Suppressor macrophage (primary cell): ENCODE measurements at places on chromosomes 3 and 15.
A peak's percentile ranks its signal among the peaks of the same experiment; 100 is the strongest.

GRCh38 chr15:82228750-82229149, 33.8 kb downstream of the EFL1 start:
- no peak for DNase-seq

DNA sequence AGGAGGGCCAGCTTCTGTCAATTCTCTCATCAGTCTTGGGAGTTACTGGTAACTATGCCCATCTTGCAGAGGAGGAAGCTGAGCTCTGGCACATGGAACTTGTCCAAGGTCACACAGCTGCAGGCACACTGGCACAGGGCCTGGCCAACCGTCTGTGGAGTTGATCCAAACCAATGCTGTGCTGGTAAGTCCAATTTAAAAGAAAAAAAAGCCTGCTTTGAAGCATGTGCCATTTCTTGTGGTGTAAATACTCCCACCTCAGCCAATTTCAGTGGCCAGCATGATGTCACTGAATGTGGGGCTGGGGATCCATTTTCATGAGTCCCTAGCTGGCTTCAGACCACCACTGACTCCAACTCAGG, 83.4 kb downstream of the CHSY1 start:
- DNase-seq: peak; percentile 55

DNA sequence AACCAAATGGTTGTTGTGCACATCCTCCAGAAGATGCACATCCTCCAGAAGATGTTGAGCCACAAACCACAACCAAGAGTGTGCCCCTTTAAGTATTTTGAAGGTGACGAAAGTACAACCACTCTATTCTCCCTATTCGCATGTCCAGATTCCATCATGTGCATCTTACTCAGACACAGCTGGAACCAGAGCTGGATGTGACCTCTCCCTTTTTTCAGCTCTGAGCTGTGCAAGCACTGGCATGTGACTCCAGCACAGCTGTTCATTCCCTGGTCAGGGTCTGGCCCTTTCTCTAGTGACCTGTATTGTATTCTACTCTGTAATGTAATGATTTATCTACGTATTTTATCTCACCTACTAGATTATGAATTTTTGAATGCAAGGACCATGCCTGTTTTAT, 29.3 kb upstream of the DLG1 start:
- peak; percentile 13 for DNase-seq

GRCh38 chr3:195467641-195468390, 25.0 kb upstream of the ACAP2 start:
- DNase-seq: no peak

GRCh38 chr3:113590983-113591382, 58.6 kb downstream of the SIDT1 start:
- no peak for DNase-seq

DNA sequence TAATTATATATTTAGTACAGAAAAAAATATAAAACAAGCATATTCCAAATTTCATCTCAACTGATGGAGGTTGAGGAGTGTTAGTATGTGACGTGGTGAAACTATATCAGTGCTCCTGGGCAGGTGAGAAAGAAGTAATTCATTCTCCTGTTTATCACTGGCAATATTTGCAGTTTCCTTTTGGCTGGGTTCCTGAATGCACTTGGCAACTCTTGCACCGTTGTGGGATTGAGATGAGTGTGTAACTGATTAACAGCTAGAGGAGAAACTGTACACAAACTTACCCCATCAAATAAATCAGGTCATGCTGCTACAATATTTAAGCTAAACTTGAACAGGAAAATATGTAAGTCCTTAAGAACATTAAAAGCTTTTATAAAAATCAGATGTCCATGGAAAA, 2.1 kb upstream of the ATP13A4 start:
- DNase-seq: no peak

- no peak for DNase-seq
These were observed 22.8 kb downstream of the RGMA start for GRCh38 chr15:93066224-93066681.

- no peak for DNase-seq
These were observed 26.3 kb downstream of the CDCP1 start for GRCh38 chr3:45119824-45120358.

GRCh38 chr3:186260726-186261125, 101.3 kb downstream of the DGKG start:
- no peak for DNase-seq

DNA sequence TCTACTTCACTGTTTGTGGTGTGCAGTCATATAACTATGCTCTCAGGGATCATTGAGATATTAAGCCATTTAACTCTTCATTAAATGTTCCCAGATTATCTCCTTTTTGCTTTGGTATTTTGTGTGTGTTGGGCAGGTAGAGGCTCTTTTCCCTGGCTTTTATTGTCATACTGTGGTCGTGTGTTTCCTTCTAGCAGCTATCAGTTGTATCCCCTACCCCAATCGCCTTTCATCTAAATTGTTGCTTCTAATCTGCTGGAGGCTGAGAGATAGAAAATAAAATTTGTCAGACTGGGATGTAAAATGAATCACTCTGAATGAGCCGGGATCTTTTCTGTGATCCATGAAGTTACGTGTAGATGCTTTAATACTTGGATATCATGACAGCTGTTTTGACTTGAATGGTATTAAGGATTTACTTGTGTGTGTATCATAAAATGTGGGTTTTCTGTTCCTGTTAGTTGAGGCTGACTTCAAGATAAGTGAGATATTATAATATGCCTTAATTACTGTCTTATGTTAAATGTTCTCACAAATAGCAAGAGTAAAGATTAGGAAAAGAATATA, 9.2 kb downstream of the NFKBIZ start:
- no peak for DNase-seq

GRCh38 chr3:8371085-8371551, 130.5 kb upstream of the LMCD1 start:
- no peak for DNase-seq

DNA sequence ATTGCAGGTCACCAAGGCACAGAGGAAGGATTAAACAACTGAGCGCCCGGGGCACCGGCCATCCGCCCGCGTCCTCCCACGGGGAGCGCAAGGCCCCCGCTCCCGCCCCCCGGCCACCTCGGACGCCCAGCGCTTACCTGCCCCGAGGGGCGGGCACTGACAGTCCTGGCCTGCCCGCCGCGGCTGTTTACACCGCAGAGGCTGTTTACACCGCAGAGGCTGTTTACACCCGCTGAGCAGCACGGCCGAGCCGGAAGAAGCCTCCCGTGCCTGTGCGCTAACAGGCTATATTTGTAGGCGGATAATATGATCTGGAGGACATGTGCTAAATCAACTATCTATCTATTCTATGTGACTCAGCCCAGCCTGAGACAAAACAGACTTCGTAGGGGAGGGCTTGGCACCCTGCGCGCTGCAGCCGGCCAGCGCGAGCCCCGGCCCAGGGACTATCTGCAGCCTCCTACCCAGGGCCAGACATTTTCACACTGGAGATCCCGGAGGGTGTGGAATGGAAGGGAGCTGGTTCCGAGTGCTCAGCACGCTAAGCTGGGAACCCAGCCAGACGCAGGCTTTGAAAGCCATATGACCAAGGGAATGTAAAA, at the start of gene LRRC2:
Gene LRRC2 (minus strand): TSS at position 263 of the 602 bp plus-strand sequence. CDS start 14,711 bp downstream, outside the sequence.
- DNase-seq: no peak

DNA sequence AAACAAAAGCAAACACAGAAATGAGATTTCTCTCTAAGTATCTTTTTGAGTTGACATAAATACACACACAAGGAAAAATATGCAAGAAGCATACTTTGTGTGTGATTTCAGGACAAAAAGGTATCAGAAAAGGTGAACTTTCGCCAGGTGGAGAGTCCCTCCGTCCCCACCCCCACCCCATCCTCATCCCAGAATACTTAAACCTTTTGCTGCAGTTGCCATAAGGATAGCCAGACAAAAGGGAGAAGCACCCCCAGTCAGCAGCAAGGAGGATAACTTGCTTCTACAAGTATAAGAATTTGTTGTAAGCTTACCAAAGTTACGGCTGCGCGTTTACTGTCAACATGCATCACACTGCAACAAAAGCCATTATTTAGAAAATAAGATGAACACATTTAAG, 10.3 kb downstream of the FOXP1 start:
- DNase-seq: no peak

GRCh38 chr3:168877899-168878298, 782.2 kb upstream of the GOLIM4 start:
- DNase-seq: no peak

GRCh38 chr3:140863580-140864009, 78.0 kb upstream of the SLC25A36 start:
- DNase-seq: peak; percentile 57

DNA sequence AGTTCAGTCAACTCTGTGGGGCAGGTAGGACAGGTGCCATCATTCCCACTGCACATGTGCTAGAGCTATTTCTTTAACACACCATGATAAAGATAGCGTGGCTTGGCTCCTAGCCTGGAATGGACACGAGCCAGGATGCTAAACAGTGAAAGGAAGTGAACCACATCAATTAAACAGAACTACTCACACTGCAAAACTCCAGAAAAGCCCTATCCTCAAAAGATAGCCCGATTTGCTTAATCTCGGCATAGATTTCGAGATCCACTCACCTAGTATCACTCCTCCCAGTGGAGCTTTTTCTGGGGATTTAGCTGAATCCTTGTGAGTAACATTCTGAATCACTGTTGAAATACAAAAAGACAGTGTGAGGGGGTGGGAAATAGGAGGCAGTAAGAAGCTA, 118.0 kb downstream of the ABI3BP start:
- DNase-seq: no peak

- DNase-seq: no peak
These were observed 64.4 kb upstream of the PRICKLE2 start for GRCh38 chr3:64289622-64290021.

- no peak for DNase-seq
These were observed 224.0 kb downstream of the PLOD2 start for GRCh38 chr3:145936971-145937370.

DNA sequence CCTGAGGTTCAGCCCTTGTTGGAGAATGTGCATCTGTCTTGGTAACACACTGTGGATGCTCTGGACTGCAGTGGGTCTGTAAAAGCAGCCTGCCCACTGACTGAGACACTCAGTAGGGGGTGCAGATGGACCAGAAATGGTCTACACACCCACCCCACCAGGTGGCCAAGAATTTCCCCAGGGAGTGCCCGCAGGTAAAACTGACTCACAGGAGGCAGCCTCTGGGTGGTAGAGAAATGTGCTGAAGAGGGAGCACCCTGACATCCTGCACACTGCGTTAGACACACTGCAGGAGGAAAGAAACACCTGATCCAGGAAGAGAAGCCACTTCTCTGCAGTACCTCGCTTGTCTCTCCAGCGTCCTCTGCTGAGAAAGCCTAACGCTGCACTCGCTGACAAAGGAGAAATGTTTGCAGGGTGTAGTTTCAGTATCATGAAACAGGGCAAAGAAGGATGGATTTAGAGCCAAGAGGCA, 109.5 kb upstream of the ABHD17C start:
- DNase-seq: no peak

DNA sequence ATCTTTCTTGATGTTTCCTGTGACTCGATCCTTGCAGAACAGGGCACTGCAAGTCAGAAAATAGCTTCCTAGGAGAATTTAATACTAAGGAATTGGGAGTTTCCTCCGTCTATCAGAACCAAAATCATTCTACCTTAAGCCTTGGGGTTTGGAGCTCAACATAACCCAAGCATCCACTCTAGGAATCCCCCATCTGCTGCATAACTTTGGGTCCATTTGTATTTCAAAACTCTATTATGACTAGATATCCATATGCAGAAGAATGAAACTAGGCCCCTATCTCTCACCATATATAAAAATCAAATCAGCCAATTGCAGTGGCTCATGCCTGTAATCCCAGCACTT, 61.7 kb upstream of the AKAP13 start:
- no peak for DNase-seq

GRCh38 chr15:74777769-74778598, 3.9 kb upstream of the CSK start:
- DNase-seq: peak; percentile 72

GRCh38 chr3:84082726-84083125, 876.1 kb upstream of the CADM2 start:
- no peak for DNase-seq

DNA sequence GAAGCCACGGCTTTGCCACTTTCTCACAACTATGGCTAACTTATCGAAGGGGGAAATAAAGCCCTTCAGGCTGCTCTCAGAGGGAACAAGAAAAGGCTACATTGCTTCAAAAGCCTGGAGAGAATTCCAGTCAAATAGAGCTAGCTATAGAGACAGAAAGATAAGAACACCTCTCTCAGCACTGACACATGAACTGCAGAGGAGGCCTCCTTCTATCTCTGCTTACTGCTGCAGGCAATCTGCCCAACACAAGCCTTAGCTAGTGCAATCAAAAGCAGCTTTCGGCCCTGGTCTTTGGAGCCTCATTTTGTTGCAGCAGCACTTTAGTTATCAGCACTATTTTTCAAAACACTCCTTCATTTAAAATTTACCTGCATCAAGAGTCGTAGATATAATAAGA, 118.4 kb upstream of the ROBO1 start:
- no peak for DNase-seq

DNA sequence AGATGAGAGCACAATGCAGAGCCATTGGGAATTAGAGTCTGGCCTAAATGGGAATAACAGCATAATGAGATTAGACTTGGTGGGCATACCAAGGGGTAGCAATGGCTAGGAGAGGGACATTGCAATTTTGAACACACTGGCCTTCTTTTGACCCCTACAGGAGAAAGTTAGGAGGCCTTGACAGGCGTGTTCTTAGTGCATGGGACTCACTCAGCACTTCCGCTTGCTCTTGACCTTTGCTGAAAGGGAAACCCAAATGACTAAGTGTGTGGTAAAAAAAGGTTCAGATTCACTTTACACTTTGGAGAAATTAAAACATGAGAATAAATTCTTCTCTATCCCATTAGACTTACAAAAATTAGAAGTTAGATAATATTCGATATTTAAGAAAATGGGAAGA, 317.4 kb downstream of the DIPK2A start:
- DNase-seq: no peak

GRCh38 chr3:87076946-87077345, 86.0 kb upstream of the VGLL3 start:
- DNase-seq: no peak

GRCh38 chr15:38005953-38006808, 71.7 kb downstream of the TMCO5A start:
- peak; percentile 77 for DNase-seq

GRCh38 chr3:58020783-58021071, 12.5 kb downstream of the FLNB start:
- DNase-seq: no peak

GRCh38 chr3:20608054-20608738, 422.2 kb upstream of the SGO1 start:
- DNase-seq: no peak
